ENCODE measurements at places on chromosomes 3 and 15. TPM values are rescaled to one million over a fixed set of nuclear protein-coding genes. Genes with fewer than 3 reads are reported as not detected.

DNA sequence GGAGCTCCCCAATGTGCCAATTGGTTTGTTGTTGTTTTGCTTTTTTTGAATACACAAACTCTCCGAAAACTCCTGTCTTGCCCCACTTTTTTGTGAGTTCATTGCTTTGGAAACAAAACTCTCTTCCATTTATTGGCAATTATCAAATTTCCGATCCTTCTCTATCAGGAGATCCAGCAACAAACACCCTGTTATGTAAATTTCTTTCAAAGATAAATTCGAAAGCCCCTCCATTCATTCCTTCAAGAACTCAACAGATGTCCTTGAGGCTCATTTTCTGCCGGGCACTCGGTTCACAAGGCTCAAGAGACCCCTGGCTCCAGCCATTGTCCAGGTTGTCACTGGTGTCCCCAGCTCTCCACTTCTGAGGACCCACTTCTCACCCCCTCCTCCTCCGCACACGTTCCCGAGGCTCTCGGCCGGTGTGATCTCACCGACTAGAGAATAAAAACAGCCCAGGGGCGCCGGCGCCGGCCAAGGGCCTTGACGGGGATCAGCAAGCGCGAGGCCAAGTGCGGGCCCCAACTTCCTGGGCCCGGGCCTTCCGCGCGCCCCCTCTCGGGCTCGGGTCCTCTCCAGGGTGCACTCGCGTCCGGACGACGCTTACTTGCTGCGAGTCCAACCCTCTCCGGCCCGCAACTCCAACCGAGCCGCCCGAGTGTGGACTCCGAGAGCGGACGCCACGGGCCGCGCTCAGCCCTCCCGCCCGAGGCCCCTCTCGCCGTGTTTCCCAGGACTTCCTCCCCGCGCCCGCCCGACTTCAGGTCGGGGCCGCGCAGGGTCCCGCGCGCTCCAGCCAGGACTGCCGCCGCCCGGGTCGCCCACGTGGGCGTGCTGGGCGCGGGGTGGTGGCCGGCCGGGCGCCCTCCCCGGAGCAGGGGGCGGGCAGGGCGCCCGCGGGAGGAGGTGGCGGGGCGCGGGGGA lies 533 bp upstream of the SMAD3 start:
- no peak for DNase-seq

DNA sequence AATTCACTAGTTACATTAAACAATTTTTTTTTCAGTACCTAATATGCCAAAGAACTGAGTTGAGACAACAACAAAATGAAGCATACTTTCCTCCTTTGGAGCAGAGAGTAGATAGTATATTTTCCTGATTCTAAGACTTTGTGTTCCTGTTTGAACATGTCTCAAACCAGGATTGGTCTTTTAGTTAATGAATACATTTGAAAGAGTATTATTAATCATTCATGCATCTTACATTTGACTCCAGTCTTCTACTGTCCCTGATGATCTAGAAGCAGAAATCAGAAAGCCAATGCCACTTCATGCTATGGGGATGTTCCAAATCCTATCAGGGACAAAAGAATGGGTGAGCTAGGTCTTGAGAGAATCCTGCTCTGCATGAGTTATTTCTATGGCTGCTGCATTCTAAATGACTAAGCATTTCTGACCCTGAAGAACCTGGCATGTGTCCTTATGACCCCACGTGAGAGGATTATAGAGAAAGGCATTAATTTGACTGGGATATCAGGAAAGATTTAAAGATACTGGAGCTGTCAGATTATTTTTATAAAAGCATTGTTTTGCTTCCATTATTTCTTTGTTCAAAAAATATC lies 32.9 kb upstream of the MBNL1 start:
- DNase-seq = no peak

DNA sequence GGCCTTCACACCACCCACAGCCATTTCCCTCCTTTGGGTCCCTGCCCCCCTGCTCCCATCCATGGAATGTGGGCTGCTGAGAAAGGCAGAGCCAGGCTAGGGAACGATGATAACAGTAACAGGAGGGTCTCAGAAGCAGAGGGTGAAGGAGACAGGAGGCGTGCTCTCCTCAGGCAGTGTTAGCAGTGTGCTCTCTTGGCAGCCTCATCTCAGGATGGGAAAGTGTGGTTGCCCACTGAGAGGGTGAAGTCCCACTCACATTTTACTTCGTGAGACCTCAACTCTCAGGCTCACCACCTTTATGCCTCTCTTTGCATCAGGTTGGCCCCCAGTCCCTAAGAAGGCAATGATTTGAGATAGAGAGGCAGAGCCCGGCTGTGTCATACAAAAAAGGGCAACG lies 24.5 kb downstream of the TIGIT start:
- DNase-seq = no peak

GRCh38 chr3:5079761-5080160 lies 42.3 kb upstream of the ARL8B start:
- no peak for DNase-seq

GRCh38 chr3:71885006-71885405 lies 100.1 kb upstream of the PROK2 start:
- no peak for DNase-seq

- no peak for DNase-seq
Measured at GRCh38 chr3:185052631-185053030, 100.2 kb downstream of the C3orf70 start.

DNA sequence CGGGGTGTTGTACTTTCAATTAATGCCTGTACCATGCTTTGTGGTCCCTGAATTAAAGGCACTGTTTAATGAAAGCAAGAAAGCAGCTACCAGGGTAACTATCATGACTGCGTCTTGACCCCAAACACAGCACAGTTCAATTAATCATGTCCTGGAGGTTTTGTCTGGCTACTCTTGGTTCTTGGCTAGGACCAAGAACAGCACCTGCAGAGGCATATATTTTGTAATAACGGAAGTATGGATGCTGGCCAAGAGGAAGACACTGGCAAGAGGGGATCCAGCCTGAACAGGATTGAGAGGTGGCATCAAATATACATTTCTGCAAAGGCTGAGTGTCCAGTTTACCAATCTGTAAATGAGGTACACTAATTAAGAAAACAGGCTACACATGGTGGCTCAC lies 119.9 kb downstream of the FOXP1 start:
- no peak for DNase-seq

- no peak for DNase-seq
Measured at GRCh38 chr3:62727536-62727935, 147.7 kb downstream of the CADPS start.

DNA sequence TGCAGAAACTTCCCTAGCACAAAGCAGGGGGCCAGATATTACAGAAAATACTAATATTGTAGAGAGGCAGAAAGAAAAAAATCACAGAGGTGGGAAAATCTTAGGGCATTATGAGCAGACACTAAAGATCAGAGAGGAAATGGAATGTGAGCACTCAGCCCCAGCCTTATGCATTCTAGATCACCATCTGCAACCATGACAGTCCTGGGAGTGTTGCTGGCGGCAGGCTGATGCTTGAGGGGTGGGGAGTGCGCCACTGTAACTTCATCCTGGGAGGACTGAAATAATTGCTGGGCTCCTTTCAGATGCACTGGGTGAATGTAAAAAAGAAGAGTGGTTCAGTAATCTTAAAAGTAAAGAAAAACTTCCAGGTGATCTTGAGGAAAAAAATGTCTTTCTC lies 427.6 kb upstream of the SEMA6D start:
- no peak for DNase-seq

DNA sequence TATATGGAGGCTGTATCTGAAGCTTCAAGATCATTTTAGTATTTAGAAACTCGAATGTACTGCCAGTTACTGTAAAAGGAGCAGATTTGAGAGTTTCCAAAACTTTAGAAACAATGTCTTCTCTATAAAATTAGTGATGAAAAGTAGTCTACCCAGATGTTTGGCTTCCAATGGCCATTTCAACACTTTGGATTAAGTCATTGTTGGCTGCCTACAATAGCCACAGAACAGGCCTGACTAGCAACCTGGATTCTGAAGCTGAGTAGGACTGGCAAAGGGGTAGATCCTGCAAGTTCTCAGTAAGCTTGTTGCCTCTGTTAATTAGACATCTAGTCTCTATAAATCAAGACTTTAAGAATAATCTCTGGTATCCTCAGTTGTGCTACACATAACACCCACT lies 239.0 kb upstream of the KCNMB2 start:
- DNase-seq = peak; percentile 19

- DNase-seq = no peak
Measured at GRCh38 chr3:64674591-64675076, 13.2 kb downstream of the ADAMTS9 start.

DNA sequence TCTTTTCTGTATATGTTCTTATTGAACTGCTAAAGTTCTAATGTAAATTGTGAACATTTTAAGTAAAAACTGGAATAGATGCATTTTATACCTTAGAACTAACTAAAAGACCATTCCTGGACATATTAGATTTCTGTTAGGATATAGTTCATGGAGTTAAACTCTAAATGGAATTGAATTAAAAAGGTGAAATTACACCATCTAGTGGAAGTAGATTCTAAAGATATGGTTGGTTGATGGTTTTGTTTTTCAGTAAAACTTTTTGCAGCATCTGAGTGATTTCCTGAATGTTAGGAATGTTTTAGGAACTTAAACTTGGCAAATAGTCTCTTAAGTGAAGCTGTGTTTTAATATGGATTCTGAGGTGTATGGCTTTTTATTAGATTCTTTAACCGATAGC lies 96.8 kb downstream of the SLMAP start:
- no peak for DNase-seq

DNA sequence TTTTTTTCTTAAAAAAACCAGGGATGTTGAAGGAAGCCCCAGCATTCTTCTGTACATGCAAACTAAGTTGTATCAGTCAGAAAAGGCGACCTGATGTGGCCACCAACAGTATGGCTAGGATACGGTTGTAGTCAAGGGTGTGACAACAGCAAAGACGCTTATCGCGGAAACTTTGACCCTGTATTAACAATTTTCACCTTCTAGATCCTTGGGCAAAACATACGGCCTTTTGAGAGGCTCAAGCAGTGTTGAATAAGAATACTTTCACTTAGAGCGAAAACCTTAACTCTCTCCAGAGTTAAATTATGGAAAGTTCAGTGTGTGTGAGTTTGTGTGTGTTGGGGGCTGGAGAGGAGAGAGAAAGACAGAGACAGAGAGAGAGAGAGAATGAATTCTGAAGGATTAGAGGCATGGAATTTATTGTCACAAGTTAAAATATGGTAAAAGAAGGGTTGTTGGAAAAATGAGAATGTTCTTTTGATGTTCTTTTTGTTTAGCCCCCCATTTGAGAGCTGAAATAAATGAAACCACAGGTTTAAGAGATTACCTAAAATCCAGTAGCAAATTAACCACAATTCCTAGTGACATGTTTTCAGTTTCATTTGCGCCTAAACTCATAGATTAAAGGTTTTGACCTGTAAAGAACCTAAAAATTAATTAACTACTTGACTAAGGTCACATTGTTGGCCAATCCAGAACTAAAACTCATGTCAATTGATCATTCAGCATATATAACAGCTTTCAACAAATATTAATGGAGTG lies 9.2 kb downstream of the ALCAM start:
- DNase-seq = no peak

DNA sequence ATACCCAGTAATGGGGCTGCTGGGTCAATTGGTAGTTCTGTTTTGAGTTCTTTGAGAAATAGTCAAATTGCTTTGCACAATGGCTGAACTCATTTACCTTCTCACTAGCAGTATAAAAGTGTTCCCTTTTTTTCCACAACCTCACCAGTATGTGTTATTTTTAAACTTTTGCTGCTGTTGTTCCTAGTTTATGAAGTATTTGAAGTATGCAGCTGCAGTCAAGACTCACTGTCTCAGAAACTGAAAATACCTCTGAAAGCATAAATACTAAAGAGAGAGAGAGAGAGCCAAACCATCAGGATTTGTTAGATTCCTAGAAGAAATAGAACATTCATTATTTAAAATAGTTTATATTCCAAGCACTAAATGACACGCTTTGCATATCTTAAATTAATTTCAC lies 764.2 kb downstream of the NTRK3 start:
- no peak for DNase-seq

DNA sequence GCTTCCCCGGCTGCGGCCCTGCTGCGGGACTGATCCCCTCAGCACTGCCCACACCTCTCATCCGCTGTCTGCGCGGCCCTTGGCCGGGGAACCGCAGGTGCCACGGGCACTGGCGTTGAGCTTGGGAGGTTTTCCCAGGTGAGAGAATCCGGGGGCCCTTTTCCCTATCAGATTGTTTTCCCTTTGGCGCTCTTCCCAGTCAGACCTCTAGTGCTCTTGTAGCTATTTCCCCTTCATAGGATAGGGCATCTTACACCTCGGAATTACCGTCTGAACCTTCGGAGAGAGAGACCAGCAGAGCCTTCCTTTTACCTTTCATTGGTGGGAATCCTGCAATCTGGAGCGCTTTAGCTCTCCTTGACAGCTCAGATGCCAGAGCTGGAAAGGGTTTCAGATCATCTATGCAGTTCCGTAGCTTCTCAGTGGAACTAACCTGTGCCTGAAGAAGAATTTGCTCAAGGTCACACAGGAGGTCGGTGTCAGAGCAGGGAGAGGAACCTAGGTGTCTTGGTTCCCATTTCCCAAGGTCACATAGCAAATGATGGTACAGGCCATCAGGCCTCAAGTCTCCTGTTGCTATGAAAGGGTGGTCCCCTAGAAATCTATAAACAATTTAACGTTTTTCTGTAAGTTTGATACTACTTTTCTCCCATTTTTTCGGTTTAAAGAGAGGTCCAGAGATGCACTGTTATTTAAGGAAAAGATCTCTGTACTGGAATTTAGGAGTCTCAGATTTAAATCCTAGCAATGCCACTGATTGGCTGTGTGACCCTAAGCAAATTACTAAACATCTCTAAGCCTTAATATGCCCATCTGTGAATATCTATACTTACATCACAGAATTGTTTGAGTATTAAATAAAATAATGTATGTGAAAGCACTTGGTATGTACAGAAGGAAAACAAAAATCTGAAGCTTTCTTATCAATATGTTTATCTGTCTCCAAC lies 916 bp downstream of the IDH3A start:
- no peak for DNase-seq

DNA sequence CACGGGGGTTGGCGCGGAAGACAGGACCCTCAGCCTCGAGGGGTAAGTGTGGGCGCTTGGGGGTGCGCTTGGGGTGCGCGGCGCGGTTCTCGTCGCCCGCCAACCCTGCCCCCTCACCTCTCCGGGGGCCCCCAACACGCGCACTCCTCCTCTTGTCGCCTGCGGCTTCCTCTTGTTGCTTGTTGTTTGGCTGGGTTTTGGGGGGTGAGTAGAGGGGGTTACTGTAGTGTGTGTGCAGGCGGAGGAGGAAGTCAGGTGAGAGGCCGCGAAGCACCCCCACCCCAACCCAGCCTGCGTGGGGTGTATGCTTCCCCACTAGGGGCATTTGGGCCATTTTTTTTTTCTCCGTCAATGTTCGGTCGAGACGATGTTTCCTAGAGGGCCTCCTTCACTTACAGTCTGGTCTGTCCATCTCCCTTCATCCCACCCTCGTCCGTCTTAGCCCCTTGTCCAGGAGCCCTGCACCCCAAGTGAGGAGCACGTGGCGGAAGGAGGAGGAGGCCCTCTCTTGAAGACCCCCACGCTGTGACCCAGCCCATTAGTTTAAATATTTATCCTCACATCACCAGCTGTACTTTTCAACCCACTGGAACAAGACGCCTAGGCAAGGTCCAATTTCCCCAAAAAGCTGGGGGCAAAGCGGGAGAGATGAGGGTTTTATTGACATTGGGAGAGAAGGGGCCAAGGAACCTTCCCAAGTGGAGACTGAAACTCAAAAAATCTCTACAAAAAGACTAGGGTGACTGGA lies 20.4 kb upstream of the SATB1 start:
- DNase-seq = no peak

Gene PEX5L
- 0.25 TPM for total RNA-seq

Gene ASB14
- total RNA-seq = 17.1 TPM

Gene SPTSSB
- total RNA-seq = 0.17 TPM

Gene PPCDC
- total RNA-seq = 4.9 TPM

Gene SLCO3A1
- total RNA-seq = 33.9 TPM

Gene FBXO40
- total RNA-seq = 223 TPM

Gene GOLGA8R
- total RNA-seq = 2.3 TPM

All from heart right ventricle (tissue), 16 donors.